Left cardiac atrium (tissue), 4 donors: ENCODE measurements at places on chromosomes 6 and 20.

- DNase-seq = no peak
These were observed 44.1 kb downstream of the STK4 start for GRCh38 chr20:45010399-45010828.

GRCh38 chr6:25423358-25423757, 144.2 kb downstream of the CARMIL1 start:
- DNase-seq = no peak

DNA sequence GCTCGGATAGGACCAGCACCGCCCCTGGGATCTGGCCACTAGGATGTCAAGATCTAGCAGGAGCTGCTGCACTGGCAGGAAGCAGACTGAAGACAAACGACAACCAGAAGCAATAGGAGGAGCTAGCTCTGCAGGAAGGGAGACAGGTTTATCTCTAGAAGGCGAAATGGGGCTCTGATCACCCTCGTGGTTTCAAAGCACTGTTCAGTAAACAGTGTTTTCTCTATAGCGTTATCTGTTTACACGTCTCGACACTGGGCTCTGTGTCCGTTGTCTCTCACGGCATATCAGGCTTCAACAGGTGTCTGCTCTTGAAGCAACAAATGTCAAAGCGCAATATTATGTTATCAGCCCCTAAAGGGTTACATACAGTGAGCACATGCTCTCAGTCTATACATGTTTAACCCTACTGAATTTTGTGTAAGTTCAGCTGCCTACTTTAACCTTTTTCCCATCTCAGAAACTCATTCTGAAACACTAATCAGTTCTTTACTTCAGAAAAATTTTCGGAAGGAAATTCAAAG, 23.8 kb downstream of the TMEM14B start:
- no peak for DNase-seq

DNA sequence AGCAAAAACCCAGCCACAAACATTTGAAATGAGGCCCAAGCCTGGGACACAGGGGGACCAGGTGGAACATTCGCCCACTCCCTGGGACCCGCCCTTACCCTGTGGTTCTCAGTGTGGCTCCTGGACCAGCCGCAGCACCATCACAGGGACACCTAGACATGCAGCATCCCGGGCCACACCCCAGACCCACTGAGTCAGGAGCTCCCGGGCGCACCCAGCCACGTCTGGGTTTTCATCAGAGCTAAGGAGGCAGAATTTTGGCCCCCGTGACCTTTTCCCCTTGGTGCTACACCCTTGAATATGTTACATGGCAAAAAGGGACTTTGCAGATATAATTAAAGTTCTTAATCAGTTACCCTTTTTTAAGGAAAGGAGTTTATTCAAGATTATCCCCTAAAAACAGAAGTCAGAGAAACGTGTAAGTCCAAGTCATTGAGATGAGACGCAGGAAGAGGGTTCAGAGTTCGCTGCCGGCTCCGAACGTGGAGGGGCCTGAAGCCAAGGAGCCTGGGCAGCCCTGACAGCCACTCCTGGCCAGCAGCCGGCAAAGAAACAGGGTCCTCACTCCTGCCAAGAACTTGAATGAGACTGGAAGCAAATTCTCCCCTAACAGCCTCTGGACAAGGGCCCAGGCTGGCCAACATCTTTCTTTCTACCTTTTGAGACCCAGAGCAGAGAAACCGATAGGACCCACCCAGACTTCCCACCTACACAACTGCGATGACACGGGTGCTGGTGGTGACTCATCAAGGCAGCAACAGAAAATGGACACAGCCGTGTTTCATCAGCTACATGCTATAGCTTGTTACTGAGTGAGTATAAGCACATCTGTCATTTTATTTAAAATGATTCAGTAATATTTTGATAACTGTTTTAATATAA, 25.3 kb downstream of the BFSP1 start:
- DNase-seq = no peak

DNA sequence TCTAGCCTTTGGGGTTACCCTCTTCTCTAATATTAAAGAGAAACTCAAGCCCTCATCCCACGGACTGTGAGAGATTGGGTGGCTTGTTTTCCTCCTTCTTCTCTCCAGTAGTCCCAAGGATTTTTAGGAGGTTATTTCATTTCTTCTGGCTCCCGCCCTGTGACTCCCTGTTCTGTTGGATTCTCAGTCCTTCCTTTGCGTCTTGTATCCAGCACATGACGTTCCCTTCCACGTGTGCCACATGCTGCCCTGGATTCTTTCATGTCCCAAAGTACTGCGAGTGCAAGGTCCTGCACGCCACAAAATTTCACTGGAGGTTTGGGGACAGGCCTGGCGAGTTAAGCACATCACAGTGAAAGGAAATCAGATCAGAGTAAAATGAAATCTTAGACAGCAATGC, 213.4 kb downstream of the PACRG start:
- DNase-seq = no peak

- DNase-seq = no peak
These were observed 16.3 kb downstream of the PTPRK start for GRCh38 chr6:128504003-128504654.

GRCh38 chr6:6659600-6660327, 71.2 kb downstream of the LY86 start:
- no peak for DNase-seq

GRCh38 chr6:130900913-130901312, 73.7 kb downstream of the SMLR1 start:
- peak; percentile 51 for DNase-seq
